ENCODE measurements at places on chromosomes 13 and 19.

- DNase-seq, result no peak
Observed at GRCh38 chr19:55614711-55615542, 9.4 kb downstream of the ZNF784 start.

DNA sequence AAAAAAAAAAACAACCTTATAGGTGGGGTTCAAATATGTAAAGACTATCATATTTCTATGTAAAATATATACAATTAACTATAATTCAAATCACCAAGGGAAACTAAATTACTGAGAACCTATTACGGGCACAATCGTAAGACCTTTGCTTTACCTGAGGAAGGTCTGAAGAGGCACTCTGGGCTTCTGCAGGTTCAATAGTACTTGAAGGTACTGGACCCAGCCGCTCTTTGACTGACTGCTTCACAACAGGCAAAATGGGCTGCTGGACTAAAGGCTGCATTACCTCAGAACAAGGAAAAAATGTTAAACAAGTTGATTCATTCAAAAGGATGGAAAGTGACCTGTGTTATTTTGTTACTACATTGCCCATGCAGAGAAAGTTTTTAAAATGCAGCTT, 51.8 kb downstream of the RBM26 start:
- no peak for DNase-seq

- DNase-seq, result no peak
Observed at GRCh38 chr19:53290758-53291549, 23.4 kb upstream of the VN1R4 start.

DNA sequence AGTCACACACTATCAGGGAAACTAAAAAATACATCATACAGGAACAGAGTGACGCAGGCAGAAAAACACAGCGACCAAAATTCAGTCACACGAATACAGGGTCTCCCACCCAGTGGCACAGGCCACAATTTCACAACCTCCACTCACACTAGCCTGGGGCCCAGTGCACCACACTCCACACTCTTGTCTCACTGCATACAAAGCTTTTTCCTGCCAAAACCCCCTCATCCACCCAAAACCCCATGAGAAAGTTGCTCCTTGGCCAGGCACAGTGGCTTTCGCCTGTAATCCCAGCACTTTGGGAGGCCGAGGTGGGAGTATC, 1.2 kb downstream of the S1PR5 start:
- no peak for DNase-seq

- no peak for DNase-seq
Observed at GRCh38 chr19:13723206-13723605, 41.1 kb upstream of the MRI1 start.

- no peak for DNase-seq
Observed at GRCh38 chr19:53518121-53518520, 19.8 kb upstream of the ZNF331 start.

DNA sequence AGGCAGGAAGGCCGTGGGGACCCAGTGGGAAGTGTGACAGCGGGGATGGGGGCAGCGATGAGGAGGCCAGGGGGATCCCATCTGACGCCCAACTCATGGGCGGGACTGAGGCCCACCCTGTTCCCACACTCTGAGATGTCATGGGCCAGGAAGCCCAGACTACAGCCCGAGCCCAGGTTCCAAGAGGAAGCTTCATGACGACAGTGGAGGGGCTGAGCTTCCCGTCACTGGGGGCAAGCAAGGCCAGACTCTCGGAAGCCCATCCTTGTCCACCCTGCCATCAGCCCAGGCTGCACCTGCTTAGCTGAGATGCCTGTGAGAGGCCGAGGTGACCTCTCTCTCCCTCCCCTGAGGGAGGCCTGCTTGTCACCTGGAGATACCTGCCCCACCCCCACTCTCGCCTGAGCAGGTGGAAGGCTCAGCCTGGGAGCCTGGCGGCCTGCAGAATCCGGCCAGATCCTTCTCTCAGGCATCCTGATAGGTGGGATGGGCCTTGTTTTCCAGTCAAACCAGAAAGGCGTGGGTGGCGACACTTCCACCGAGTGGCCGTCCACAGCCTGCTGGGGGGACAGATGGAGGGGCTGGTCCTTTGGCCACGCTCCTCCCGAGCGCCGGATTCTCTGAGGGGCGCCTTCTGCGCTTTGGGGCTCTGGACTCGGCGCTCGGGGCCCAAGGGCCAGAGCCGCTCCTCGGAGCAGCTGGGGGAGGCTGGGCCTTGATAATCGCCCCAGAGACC, 4.8 kb downstream of the ZBTB7A start:
- no peak for DNase-seq

- no peak for DNase-seq
Observed at GRCh38 chr13:106493533-106494220, 41.8 kb downstream of the EFNB2 start.

DNA sequence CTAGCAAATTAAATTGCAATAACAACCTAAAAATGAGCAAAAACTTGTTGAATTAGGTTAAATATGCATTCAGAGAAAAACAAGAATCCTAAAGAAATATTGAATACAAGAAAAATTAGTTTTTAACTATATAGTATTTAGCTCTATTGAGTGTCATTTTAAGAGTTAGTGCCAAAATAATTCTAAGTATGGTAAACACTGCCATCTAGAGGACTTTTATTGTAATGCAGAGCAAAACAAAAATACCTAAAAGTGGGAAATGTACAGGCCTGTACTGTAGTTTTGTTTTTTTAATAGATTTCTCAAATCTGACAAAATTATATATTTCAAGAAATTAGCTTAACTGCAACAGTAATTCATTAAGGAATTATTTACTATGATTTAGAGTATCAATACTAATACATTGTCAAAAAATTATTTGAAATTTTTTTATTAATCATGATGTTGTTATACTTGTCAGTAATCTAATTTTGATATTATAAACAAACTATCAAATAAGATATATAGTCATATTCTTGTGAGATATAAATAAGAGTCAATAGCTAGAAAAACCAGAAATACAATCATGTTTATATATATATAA, 8.2 kb upstream of the PCDH9 start:
- no peak for DNase-seq

DNA sequence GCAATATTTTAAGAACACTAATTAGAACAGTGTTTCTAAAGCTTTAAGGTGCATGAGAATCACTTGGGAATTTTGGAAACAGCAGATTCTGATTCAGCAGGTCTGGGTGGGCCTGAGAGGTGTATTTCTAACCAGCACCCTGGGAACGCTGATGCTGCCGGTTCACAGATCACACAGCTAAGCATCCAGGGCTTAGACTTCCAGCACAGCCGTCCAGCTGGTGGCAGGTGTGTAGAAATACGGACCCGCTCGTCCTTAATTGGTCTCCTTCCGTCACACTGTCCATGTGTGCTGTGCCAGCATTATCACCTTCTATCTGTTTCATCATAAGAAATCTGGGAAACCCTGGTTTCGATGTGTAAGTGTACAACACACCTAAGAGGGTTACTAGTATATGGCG, 1029.0 kb downstream of the EFNB2 start:
- no peak for DNase-seq

DNA sequence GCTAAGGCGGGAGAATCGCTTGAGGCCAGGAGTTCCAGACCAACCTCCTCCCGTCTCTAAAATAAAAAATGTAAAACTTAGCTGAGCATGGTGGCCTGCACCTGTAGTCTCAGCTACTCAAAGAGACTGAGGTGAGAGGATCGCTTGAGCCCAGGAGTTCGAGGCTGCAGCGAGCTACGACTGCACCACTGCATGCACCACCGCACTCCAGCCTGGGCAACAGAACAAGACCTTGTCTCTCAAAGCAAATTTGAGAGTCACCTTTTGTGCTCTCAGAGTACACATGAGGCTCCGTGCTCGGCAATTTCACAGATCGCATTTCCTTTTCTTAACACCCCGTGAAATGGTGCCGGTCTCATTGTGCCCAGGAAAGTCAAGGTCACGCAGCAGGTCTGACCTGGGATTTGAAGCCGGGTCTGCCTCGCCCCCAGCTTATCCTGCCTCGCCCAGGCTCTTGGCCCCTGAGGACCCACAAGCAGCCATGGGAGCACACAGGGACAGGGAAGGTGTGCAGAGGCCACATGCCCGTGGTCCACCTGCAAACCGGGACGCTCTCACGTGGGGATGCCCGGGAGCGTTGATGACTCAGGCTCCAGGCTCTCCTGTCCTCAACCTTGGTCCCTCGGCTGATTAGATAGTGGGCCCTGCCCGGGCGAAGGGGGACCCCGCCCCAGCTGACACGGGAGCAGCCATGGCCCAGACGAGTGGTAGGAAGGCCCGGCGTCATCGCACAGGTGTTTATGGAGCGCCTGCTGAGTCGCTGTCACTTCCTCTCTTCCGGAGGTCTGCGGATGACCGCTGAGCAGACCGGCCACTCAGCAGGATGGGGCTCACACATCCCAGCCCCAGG, 1.1 kb upstream of the SMIM24 start:
- DNase-seq, result no peak

All from HuH-7 (cell line).